Activated T-helper 1 cell treated with anti-CD3 and anti-CD28 coated beads, Interleukin-12 subunit alpha, Interleukin-12 subunit beta, Interleukin-2, Interleukin-4 antibody, amounts not matched to agents 30 ng/mL and 10 ng/mL and 1 ng/mL, durations not matched to agents 14 hours and 24 hours and 36 hours (primary cell): ENCODE measurements at places on chromosomes 12 and 14.
A peak's percentile ranks its signal among the peaks of the same experiment; 100 is the strongest.

DNA sequence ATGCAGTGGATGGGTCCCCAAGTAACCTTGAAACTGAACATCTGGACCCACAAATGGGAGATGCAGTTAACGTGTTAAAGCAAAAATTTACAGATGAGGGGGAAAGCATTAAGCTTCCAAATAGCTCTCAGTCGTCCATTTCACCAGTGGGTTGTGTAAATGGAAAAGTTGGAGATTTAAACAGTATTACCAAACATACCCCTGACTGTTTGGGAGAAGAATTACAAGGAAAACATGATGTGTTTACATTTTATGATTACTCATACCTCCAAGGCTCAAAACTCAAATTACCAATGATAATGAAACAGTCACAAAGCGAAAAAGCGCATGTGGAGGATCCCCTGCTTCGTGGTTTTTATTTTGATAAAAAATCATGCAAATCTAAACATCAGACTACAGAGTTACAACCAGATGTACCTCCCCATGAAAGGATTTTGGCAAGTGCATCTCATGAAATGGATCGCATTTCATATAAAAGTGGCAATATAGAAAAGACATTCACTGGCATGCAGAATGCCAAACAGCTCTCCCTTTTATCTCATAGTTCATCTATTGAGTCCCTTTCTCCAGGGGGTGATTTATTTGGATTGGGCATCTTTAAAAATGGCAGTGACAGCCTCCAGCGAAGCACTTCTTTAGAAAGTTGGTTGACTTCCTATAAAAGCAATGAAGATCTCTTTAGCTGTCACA, 116.6 kb upstream of the NPAS3 start:
- DNase-seq: no peak

GRCh38 chr12:123761841-123762714, at the start of gene DNAH10:
Gene DNAH10 (plus strand): TSS chr12:123762301. CDS start chr12:123762337, 36 bp downstream.
- DNase-seq: peak; percentile 21

- DNase-seq: no peak
These were observed 61.4 kb downstream of the LMNTD1 start for GRCh38 chr12:25491396-25492325.

- no peak for DNase-seq
These were observed 411.4 kb upstream of the SOX5 start for GRCh38 chr12:24360907-24361306.

GRCh38 chr12:133202493-133203343, 21.4 kb downstream of the ZNF268 start:
- no peak for DNase-seq
